ENCODE measurements at places on chromosomes 13 and 19. TPM values are rescaled to one million over a fixed set of nuclear protein-coding genes. Genes with fewer than 3 reads are reported as not detected.

ZNF558 gene
- polyA plus RNA-seq, result 6.7 TPM

IGLON5 gene
- polyA plus RNA-seq, result not detected

ERFL gene
- polyA plus RNA-seq, result not detected

VSTM2B gene
- not detected for polyA plus RNA-seq

ERICH4 gene
- not detected for polyA plus RNA-seq

WDR88 gene
- polyA plus RNA-seq, result 0.24 TPM

TEX101 gene
- not detected for polyA plus RNA-seq

GAS6 gene
- not detected for polyA plus RNA-seq

LACC1 gene
- polyA plus RNA-seq, result 4.2 TPM

TPRX1 gene
- polyA plus RNA-seq, result not detected

ZNF154 gene
- not detected for polyA plus RNA-seq

KLK5 gene
- not detected for polyA plus RNA-seq

NLRP9 gene
- polyA plus RNA-seq, result not detected

ADM5 gene
- polyA plus RNA-seq, result 0.10 TPM

SPRY2 gene
- polyA plus RNA-seq, result not detected

CEACAM21 gene
- polyA plus RNA-seq, result 45.7 TPM

STOML3 gene
- polyA plus RNA-seq, result not detected

EPSTI1 gene
- polyA plus RNA-seq, result 58.1 TPM

ZNF557 gene
- 5.5 TPM for polyA plus RNA-seq

ERCC5 gene
- 52.4 TPM for polyA plus RNA-seq

RXFP2 gene
- not detected for polyA plus RNA-seq

ATP8B3 gene
- polyA plus RNA-seq, result 1.1 TPM

PEX11G gene
- polyA plus RNA-seq, result 0.50 TPM
